ENCODE measurements at places on chromosomes 16 and 17.

DNA sequence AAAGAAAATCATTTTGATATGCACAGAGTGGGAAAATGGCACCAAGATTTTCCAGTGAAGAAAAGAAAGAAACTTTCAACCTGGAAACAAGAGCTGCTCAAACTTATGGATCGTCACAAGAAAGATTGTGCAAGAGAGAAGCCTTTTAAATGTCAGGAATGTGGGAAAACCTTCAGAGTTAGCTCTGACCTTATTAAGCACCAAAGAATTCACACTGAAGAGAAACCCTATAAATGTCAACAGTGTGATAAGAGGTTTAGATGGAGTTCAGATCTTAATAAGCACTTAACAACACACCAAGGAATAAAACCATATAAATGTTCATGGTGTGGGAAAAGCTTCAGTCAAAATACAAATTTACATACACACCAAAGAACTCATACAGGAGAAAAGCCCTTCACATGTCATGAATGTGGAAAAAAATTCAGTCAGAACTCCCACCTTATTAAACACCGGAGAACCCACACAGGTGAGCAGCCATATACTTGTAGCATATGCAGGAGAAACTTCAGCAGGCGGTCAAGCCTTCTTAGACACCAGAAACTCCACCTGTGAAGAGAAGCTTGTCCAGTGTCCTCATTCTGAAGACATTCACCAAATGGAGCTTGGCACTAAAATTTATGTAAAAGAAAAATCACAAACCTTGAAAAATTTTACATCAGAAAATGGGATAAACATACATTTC is 12.2 kb downstream of the ZNF75A start:
- DNase-seq = no peak

GRCh38 chr17:64244165-64244564 is 18.9 kb downstream of the TEX2 start:
- DNase-seq = no peak

- DNase-seq = no peak
These were observed 34.2 kb upstream of the ACSM2B start for GRCh38 chr16:20610211-20610891.

DNA sequence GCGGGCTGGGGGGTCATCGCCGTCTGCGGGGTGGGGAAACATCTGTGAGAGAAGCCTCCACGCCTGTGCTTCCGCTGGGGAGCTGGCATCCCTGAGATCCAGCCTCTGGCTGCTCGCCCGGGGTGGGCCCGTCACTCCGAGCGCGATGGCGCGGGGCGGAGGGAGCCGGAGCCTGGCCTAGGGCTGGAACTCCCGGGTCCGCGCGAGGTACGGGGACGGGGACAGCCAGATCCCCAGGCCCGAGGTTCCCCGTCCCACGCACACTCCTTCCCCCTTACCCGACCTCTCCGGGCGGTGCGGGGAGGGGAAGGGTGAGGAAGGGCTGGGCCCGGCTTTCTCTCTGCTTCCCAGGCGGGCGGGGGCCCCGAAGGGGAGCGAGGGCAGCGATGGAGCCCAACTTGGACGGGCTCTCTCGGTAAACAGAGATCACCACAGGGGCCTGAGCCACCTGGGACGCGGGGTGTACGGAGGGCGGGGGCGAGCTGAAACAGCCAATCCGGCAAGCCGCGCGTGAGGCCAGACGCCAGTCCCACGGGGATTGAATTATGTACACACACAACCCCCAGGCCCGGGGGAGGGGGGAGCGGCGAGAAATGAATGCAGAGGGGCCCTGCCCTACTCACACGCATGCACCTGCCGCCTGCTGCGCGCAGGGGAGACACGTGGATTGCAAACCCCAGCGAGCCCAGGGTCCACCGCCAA is at the start of gene SLC16A11:
Gene SLC16A11 (minus strand): TSS at position 596 of the 702 bp plus-strand sequence. CDS start 579 bp downstream, at position 17.
- no peak for DNase-seq

DNA sequence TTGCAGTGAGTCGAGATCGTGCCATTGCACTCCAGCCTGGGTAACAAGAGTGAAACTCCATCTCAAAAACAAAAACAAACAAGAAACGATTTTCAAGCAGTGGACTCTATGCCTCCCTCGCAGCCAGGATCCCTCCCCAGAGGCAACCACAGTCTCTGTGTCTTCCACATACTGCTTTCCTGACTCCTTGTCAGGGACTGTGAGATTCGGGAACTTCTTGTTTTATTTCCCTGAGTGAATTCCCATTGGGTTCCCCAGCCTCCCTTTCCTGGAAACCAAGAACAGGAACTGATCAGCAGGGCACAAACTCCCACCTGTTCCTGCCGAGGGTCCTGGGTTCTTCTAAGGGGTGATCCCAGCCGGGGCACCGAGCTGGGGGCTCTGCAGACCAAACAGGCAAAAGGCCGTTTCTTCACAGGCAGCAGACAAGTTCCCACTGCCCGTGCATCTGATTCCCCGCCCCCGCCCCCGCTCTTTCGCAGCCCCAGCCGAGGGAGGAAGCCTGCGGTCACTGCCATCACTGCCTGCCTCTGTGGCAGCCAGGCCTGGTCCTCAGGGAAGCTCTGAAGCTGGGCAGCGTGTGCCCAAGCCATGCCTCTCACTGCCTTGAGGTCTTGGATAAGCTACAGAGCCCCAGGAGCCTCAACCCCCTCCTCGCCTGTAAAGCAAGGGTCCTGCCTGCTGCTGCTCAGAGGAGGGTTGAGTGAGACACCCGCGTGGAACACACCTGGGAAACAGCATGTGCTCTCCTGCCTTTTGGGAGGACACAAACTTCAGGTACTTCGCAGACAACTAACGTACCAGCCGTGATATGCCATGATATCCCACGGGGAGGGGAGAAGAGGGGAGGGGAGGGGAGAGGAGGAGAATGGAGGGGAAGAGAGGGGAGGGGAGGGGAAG is 5.5 kb upstream of the PIEZO1 start:
- DNase-seq = no peak

DNA sequence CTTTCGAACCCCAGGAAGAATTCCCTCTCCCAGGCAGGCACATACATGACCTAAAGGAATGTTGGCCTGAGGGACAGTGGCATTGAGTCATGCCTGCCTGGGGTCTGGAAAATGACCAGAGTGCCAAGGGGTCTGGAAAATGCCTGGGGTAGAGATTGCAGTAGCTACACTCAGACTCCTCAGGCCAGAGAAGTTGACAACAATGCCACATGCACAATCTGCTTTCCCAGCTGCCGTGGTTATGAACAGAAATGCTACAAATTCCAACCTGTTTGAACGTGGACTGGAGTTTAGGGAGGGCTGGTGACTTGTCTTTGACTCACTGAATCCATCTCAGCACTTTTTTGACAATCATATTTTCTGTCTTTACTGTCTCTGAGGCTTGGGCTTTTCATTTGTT is 250.0 kb downstream of the ABCC12 start:
- DNase-seq = no peak

DNA sequence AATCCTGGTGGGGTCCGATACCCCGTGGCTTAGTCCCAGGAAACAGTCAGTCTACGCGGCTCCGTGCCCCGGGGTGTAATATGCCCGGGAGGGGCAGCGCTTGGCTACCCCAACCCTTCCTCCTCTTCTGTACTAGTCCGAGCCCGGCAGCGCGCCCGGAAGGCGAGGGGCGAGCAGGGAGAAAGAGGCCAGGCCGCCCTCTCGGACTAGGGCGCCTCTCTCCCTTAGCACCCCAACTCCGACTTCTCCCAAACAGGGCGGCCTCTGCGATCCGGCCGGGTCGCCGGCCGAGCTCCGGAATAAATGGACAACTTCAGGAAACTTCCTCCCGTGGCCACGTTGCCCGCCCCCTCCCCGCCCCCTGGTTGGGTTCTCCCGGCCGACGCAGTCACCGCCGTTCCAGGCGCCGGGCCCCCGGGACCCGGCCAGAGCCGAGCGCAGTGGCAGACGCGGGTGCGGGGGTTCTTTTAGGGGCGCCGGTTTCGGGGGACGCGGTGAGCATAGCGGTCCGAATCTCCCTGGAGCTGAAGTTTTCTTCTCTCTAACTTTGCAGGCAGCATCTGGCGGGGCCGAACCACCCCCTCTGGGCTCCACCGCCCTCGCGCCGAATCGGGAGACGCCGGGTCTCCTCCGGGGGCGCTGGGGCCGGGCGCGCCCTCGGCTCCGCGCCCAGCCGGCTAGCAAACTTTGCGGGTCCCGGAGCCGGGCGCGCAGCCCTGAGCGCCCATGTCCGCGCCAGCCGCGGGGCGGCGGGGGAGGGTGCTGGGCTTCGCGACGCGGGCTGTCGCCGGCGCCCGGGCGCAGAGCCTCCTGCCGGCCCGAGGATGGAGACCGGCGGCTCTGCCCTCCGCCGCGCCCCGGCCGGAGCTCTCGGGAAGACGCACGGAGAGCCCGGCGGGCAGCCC is at the start of gene SDK2:
Gene SDK2 (minus strand): TSS at position 301 of the 905 bp plus-strand sequence. CDS start 357 bp downstream, outside the sequence.
- DNase-seq = no peak
